T-helper 17 cell (primary cell): ENCODE measurements at places on chromosomes 12 and 14.

GRCh38 chr14:30243805-30244204, 315.2 kb upstream of the G2E3 start:
- DNase-seq: no peak

DNA sequence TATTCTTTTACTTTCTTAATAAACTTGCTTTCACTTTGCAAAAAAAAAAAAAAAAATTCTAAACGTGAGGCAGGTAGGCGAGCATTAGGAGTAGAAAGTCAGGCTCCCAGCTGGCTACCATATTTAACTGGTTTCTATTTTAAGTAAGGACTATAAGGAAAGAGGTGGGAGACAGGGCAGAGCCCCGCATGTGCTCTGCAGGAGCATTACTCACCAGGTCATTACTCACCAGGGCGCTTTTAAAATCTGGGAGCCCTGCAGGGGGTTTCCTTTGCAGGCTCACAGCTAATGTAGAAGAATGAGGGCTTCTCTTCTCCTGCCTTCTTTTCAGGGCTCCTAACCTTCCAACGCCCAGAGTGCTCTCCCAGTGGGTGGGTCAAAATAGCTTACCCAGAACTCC, 14.0 kb upstream of the DPF3 start:
- no peak for DNase-seq

DNA sequence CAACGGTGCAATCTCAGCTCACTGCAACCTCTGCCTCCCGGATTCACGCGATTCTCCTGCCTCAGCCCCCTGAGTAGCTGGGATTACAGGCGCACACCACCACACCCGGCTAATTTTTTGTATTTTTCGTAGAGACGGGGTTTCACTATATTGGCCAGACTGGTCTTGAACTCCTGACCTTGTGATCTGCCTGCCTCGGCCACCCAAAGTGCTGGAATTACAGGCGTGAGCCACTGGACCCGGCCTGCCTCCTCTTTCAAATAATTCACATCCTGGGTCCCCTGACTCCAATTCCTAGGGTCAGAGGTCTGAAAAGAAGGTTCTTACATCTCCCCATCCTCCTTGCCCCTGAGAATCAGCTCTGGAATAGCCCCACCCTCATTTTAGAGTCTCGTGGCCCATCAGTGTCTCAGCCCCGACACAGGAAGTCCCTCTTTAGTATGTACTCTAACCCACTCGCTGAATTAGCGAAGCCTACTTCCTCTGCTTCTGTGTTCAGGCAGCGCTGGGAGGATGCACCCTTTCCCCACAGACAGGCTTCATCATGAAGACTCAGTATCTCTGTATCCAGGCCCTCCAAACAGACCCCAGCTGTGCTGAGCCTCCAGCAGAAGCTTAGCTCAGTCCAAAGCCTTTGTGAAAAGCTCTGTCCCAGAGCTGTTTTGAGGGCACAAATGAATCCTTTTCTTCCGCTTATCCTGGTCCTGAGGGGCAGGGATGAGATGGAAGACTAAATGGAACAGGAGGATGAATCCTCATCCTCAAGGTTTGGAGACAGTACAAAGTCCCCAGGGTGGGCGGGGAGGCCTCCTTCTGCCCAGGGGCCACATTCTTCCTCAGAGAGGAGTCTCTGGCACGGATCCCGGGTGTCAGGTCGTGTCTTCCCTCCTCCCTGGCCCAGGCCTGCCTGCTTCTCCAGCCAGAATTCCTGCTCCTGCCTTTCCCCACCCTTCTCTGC, 3.5 kb downstream of the LPAR5 start:
- DNase-seq: no peak

GRCh38 chr14:35046751-35047536, 872 bp downstream of the FAM177A1 start:
- no peak for DNase-seq

- DNase-seq: no peak
Observed at GRCh38 chr12:128314611-128315010, 47.6 kb downstream of the TMEM132C start.

- DNase-seq: no peak
Observed at GRCh38 chr14:65065719-65066118, 36.6 kb downstream of the MAX start.

DNA sequence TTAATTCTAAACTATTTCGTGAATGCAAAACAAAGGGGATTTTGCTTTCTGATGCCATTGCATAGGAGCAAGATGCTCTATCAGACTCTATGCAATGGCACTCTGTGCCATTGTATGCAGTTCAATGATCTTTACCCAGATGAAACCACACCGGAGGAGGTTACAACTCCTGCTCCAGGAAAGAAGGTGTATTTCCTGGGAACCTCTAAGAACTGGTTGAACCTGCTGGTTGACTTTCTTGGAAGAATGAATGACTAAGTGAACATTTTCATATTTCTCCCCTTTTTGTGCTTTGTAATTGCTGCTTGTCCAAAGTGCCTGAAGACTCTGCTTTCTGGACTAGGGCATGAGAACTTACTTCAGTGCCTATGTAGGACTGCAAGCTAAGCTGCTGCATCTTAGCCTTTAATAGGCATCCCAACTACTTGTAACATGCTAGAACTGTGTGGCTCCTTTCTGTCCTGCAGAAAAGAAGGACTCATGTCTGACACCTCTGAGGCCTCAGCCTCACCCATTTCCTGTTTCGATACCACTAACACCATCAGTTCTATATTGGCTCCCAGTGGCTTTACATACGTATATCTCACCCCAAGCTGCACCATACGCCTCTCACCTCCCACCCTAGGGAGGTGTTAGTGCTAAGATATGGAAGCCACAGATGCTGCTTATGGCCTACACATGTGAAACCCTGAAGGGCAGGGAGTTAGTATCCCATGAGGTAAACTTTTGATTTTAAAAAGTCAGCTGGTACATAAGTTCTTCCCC, 193.5 kb upstream of the CNOT2 start:
- DNase-seq: no peak

- no peak for DNase-seq
Observed at GRCh38 chr14:24816011-24816928, 182.3 kb upstream of the GZMB start.

DNA sequence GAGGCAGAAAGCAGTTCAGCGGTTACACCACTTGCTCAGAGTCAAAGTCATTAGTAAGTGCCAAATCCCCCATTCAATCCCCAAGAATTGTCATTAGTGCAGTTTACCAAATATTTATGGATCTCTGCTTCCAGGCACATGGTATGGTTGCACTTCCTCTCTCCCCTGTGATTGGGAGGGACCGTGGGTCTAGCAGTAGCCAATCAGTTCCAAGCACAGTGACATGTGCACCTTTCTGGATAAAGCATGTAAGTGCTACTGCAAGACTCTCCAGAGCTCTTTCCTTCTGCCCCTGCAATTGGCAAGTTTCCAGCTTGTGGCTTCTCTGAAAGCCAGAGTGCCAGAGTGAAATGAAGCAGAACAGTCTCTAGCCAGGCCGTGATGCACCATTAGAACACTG, 85.3 kb upstream of the FLRT2 start:
- no peak for DNase-seq

- DNase-seq: no peak
Observed at GRCh38 chr14:93212432-93212831, 5.4 kb downstream of the UBR7 start.

DNA sequence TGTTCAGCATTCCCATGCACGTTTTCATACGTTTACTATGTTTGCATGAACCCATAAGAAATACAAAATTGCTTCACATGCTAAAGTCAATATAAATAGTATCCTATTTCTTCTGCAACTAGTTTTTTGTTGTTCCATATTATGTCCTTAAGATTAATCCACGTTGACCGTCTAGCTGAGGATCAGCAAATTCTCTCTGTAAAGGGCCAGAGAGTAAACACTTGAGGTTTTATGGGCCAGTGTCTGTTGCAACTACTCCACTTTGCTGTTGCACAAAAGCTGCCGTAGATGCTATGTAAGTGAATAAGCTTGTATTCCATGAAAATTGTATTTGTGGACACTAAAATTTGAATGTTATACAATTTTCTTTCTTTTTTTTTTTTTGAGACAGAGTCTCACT, 21.1 kb upstream of the PITPNM2 start:
- no peak for DNase-seq

DNA sequence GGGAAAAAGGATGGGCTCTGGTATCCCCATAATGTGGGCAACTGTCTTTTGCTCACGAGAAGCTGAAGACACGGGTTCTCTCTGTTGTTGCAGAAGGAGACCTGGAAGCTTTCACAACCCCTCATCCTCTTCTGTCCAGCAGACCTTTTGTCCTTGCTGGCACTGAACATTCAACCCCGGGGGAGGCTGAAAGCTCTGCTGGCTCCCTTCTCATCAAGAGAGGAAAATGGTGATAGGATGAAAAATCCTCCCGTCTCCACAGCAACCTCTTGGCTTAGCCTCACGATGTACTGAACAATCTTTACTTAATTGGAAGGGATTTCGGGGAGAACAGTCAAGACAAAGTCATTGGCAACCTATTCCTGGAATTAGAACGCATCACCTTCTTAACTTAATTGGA, 39.0 kb downstream of the ELK3 start:
- DNase-seq: no peak
